Spleen (tissue), 13 donors: ENCODE measurements at places on chromosomes 2 and 18. TPM values are rescaled to one million over a fixed set of nuclear protein-coding genes. Genes with fewer than 3 reads are reported as not detected.
A peak's percentile ranks its signal among the peaks of the same experiment; 100 is the strongest.

Gene SERPINB10
- total RNA-seq = 5.6 TPM

Gene UGT1A9
- total RNA-seq = not detected

DNA sequence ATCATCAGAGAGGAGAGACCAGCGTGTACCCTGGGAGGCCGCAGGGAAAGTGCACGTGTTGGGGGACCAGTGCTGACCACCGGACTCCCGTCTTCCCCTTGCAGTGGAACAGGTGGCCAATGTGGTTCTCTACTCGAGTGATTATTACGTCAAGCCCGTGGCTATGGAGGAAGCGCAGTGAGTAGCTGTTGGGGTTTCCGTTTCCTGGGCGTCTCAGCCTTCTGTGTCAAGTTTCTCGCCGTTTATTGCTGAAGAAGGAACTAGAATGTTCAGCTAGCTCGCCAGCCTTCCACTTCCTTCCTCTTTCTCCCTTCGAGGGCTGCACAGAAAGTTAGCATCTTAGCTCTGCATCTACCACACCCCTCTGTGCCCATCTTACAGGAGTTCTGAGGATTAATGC is 22.8 kb upstream of the DGKD start:
- peak; percentile 94 for DNase-seq

GRCh38 chr18:1498216-1498615 is 593.5 kb downstream of the ADCYAP1 start:
- DNase-seq = no peak

DNA sequence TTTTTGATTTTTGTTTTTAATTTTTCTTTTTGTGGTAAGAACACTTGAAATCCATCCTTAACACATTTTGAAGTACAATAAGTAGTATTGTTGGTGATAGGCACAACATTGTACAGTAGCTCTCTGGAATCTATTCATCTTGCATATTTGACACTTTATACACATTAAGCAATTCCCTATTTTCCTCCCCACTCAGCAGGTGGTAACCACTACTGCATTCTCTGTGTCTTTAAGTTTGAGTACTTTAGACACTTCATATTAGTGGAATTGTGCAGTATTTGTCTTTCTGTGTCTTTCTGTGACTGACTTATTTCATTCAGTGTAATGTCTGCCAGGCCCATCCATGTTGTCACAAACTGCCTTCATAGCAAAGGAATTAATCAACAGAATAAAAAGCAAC is 471.7 kb upstream of the CDH20 start:
- no peak for DNase-seq
